ENCODE measurements at places on chromosomes 12 and 14. TPM values are rescaled to one million over a fixed set of nuclear protein-coding genes. Genes with fewer than 3 reads are reported as not detected.

OAS2 gene
- 0.22 TPM for total RNA-seq

PTPRB gene
- total RNA-seq = 1.1 TPM

CRIP1 gene
- total RNA-seq = 1,885 TPM

DTX1 gene
- total RNA-seq = 0.32 TPM

PTPRO gene
- total RNA-seq = not detected

TSPAN11 gene
- 0.11 TPM for total RNA-seq

KRT6A gene
- total RNA-seq = 0.27 TPM

RAD9B gene
- 0.31 TPM for total RNA-seq

ENO2 gene
- 42.1 TPM for total RNA-seq

RPL10L gene
- total RNA-seq = not detected

PTPRR gene
- total RNA-seq = 0.17 TPM

NDUFA12 gene
- 132 TPM for total RNA-seq

CLEC2A gene
- total RNA-seq = not detected

TAS2R7 gene
- total RNA-seq = not detected

ANKS1B gene
- total RNA-seq = 0.63 TPM

MYH6 gene
- total RNA-seq = not detected

LPAR5 gene
- total RNA-seq = 0.59 TPM

TXNRD1 gene
- 1,140 TPM for total RNA-seq

MORN3 gene
- total RNA-seq = not detected

MYO1H gene
- total RNA-seq = not detected

CEP170B gene
- total RNA-seq = 19.0 TPM

DPPA3 gene
- total RNA-seq = not detected

PCED1B gene
- 54.7 TPM for total RNA-seq

STAC3 gene
- total RNA-seq = 0.53 TPM

BDKRB1 gene
- total RNA-seq = 1.8 TPM
